GM23248 (cell line): ENCODE measurements at places on chromosomes 16 and 17.

DNA sequence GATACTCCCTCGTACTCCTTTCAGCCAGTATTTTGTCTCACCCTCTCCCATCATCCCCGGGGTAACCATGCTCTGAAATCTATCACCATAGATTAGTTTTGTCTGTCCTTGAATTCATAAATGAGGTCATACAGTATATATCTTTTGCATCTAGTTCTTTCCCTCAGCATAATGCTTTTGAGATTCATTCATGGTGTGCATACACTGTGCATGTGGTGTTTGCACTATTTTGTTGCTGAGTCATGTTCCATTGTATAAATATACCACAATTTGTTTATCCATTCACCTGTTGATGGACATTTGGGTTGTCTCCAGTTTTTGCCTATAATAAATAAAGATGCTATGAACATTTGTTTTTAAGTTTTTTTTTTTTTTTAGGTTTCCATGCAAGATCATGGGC is 34.2 kb upstream of the NLRP1 start:
- no peak for DNase-seq
- H3K27me3 ChIP-seq: peaks cover 28% of the 10 kb centered on the region; the same call in 1 of the 2 replicates
- no peaks in the 10 kb centered on the region for H3K36me3 ChIP-seq

- no peak for DNase-seq
- H3K27me3 ChIP-seq: no peaks in the 10 kb centered on the region
- H3K36me3 ChIP-seq: peaks cover 25% of the 10 kb centered on the region
- H3K27ac ChIP-seq: no peak overlapping the region
- no peak overlapping the region for H3K4me3 ChIP-seq
- no peaks in the 10 kb centered on the region for H3K4me1 ChIP-seq
These were observed 7.0 kb upstream of the NT5C start for GRCh38 chr17:75138519-75138918.

GRCh38 chr16:47129755-47130435 is 13.8 kb downstream of the NETO2 start:
- no peaks in the 10 kb centered on the region for H3K4me1 ChIP-seq
- no peaks in the 10 kb centered on the region for H3K27me3 ChIP-seq
- no peak overlapping the region for H3K27ac ChIP-seq
- DNase-seq: no peak
- H3K36me3 ChIP-seq: no peaks in the 10 kb centered on the region

- H3K4me3 ChIP-seq: no peak overlapping the region
- DNase-seq: no peak
- no peaks in the 10 kb centered on the region for H3K27me3 ChIP-seq
- H3K27ac ChIP-seq: no peak overlapping the region
- no peaks in the 10 kb centered on the region for H3K4me1 ChIP-seq
These were observed 101.5 kb upstream of the ZNF750 start for GRCh38 chr17:82941021-82942001.

- H3K4me1 ChIP-seq: peaks cover 15% of the 10 kb centered on the region
- H3K27ac ChIP-seq: no peak overlapping the region
- DNase-seq: peak; percentile 63
- peaks cover 7% of the 10 kb centered on the region; the same call in 1 of the 2 replicates for H3K36me3 ChIP-seq
These were observed 7.9 kb downstream of the SMCR8 start for GRCh38 chr17:18323007-18323406.
